Mammary epithelial cell (primary cell): ENCODE measurements at places on chromosomes 7 and 10.

DNA sequence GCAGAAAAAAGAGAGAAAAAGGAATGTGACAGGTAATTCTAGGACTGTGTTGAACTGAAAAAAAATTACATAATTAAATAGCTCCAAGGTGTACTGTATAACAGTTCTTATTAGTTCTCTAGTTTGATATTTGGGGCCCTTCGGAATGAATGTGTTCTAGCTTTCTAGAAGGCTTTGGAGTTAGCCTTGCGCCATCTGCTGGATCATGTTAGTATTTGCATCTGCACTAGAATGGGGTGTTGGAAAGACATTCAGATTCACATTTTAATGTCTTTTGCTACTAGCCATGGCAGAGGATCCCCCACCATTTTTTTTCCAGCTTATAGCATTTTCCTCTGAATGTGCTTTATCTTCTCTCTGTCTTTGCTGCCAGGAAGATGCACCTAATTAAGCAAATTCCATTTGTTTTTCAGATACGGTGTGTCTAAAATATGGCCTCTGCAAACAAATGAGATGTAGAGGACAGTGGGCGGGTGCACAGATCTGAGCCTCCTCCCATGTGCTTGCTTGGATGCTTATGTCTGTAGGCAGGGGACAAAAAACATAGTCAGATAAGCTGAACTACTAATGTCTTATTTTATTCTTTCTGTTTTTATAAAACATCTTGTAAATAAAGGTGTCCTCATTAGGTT lies 238.5 kb downstream of the PHF14 start:
- DNase-seq: peak; percentile 28

GRCh38 chr10:62031507-62031906 lies 130.0 kb downstream of the ARID5B start:
- no peak for DNase-seq

- DNase-seq: peak; percentile 39
These were observed 38.8 kb downstream of the TMEM60 start for GRCh38 chr7:77759294-77759889.

DNA sequence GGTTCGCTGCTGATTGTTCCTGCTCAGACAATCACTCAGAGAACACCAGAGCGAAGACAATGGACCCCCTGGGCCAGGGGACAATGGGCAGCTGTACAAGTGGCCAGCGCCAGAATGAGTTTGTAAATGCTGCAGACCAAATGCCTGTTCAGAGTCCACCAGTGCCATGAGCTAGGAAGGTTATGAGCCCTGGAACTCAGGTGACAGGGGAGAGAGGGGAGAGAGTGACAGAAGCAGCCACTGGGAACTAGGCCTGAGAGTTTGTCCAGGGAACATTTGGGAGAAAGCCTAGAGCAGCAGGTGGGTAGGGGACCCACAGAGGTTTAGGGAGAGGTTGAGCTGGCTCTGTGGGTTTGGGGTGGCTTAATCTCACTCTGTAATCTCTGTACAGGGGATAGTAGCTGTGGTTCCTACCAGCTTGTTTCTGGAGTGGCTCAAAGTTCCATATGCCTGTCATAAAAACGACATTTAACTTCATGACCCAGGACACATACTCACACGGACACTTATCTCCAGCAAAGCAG lies 60.4 kb downstream of the C10orf105 start:
- DNase-seq: no peak

GRCh38 chr10:100998991-100999741 lies 442 bp upstream of the LZTS2 start:
- peak; percentile 60 for DNase-seq

DNA sequence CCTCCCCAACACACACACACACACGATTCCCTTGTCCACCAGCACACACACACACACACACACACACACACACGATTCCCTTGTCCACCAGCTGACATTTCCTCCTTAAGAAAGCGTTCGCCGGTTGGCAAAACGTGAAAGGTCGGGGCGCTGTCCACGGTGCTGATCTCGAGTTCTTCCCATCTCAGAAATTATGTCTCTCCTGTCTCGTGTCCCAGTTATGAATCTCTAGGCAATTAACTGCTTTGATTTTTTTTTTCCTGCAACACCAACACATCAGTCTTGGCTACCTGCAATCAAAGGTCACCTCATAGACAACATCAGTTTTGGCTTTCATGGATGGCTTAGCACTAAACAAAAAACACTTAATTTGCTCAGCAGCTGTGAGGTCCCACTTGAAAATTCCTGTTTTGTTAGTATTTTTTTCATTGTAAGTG lies 1.9 kb downstream of the INA start:
- no peak for DNase-seq

DNA sequence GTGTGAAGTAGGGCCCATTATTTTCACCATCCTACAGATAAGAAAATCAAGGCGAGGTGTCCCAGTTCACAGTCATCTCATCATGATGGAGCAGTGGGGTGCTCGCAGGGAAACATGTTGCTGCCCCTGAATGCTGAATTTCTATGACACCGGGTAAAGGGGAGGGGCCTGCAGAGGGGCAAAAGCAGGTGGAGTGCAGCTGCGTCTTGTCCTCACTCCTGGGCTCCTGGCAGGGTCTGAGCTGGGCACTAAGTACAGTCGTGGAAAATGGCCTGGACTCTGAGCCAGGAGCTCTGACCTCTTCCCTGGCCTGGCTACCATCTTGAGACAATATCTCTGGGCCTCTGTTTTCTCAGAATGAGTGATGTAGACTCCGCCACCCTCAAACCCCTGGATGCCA lies 253.1 kb upstream of the PITRM1 start:
- no peak for DNase-seq

DNA sequence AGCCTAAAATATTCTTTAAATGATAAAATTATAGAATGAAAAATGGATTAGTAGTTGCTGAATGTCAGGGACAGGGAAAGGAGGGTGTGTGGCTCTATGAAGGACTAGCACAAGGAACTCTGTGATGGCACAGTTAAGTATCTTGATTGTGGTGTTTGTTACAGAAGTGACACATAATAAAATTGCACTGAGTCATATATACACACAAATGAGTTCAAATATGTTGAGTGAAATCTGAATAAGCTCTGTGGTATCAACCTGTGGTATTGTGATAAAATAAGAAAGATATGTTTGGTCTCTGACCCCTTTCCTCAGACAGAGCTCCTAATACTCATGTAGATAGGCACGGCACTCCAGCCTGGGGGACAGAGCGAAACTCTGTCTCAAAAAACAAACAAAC lies 181.5 kb upstream of the TRIM24 start:
- peak; percentile 1 for DNase-seq

DNA sequence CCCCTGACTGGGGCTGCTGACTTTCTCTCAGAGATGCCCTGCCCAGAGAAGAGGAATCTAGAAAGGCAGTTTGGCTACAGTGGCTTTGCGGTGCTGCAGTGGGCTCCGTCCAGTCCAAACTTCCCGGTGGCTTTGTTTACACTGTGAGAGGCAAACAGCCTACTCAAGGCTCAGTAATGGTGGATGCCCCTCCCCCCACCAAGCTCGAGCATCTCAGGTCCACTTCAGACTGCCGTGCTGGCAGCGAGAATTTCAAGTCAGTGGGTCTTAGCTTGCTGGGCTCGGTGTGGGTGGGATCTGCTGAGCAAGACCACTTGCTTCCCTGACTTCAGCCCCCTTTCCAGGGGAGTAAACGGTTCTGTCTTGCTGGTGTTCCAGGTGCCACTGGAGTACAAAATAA lies 734.5 kb upstream of the LRRN3 start:
- DNase-seq: no peak
